ENCODE measurements at places on chromosomes 5 and 9.

DNA sequence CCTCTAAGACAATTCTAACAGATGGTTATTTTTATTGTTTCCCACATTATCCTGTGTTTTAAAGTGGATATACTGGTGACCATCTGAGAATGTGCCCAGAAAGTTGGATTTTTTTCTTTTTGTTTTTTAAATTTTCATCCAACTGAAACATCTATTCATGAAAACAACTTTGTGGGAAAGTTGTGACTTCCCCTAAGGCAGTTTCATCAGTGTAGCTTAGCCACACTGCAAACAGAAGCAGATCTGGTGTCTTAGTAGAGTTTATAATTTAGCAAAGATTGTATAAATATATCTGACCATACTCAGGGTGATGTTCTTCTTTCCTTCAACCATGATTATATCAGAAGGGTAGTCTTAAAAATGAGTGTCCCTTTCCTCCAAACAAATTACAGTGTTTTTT lies 1241.3 kb downstream of the MAT2B start:
- no peak for DNase-seq

GRCh38 chr5:168318240-168318639 lies 26.8 kb downstream of the WWC1 start:
- no peak for DNase-seq

- no peak for DNase-seq
These were observed 11.2 kb upstream of the GLDC start for GRCh38 chr9:6656614-6657300.

- no peak for DNase-seq
These were observed 2.5 kb upstream of the KCNIP1 start for GRCh38 chr5:170501361-170501760.

DNA sequence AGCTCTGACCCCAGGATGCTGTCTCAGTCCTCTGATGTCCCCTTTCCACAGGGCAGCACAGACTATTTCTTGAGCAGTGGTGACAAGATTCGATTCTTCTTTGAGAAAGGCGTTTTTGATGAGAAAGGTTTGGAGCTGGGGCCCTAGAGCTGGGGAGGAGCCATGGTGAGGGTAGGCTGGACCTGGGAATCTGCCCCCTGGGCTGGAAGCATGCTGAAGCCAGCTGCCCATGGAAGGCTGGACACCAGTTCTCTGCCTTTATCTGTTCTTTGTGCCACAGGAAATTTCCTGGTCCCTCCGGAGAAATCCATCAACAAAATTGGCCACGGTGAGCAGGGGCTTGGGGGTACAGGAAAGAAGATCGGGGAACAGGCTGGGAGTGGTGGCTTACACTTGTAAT lies 12.9 kb downstream of the PHYHD1 start:
- DNase-seq: no peak

- DNase-seq: no peak
These were observed 462.2 kb downstream of the DIRAS2 start for GRCh38 chr9:90180381-90180780.

DNA sequence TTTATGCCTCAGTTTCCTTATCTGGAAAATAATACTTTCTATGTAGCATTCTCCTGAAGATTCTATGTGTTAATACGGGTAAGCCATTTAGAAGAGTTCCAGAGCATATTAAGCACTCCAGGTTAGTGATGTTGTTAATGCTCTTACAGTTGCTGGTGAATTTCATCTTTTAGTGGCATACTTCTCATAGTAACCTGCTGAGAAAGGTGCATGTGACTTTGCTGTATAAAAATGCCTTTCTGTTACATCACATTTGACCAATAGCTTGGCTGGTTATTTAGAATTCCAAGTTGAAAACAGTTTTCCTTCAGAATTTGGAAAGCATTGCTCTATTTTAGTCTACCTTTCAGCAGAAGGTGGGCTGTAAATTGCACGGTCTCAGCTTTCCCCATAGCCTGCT lies 27.2 kb downstream of the GCNT1 start:
- no peak for DNase-seq

DNA sequence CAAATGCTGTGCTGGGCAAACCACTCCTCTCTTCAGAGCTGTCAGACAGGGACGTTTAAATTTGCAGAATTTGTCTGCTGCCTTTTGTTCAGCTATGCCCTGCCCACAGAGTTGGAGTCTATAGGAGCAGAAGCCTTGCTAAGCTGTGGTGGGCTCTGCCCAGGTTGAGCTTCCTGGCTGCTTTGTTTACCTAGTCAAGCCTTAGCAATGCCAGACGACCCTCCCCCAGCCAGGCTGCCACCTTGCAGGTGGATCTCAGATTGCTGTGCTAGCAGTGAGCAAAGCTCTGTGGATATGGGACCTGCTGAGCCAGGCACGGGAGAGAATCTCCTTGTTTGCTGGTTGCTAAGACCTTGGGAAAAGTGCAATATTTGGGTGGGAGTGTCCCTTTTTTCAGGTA lies 314.9 kb downstream of the NNT start:
- DNase-seq: no peak

GRCh38 chr5:83026516-83026915 lies 50.7 kb downstream of the TMEM167A start:
- no peak for DNase-seq

GRCh38 chr5:39485079-39485478 lies 60.3 kb upstream of the DAB2 start:
- no peak for DNase-seq

DNA sequence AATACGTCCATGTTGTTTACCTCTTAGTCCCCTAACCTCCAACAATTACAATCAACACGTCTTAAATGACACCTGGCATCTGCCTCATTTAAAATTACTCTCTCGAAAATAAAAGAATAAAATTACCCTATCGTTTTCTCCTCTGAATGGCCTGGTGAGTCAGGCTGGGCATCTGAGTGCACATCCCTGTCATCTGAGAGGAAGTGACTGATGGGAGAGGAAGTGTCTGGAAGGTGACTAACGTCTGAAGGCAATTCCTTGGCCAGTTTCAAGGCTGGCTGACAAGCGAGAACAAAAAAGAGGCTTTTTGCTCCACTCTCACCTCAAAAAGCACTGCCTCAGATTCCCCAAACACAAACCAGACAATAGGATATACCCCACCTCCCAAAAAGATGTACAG lies 57.7 kb downstream of the MAPKAP1 start:
- peak; percentile 93 for DNase-seq

DNA sequence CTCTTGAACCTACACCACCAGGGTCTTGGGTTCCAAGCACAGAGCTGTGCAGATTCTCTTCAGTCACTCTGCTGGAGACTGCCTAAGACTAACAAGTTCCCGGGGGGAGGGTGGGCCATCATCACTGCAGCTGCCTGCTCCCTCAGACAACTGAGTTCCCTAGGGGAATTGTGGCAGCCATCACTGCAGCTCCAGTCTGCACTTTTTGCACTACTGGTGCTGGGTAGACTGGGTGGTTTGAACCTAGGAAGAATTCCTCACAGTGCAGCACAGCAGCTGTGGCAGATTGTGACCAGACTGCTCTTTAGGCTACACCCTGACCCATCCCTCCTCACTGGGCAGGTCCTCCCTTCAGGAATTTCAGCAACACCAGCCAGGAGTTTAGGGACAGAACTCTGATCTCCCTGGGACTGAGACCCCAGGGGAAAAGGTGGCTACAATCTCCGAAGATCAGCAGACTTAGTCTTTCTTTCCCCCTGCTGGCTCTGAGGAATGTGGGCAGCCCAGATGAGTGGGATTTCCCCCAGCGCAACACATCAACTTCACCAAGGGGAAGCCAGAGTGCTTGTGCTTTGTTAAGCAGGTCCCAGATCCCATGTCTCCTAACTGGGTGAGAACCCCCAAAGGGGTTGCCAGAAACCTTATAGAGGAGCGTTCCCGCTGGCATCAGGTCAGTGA lies 30.9 kb upstream of the RGMB start:
- DNase-seq: no peak

DNA sequence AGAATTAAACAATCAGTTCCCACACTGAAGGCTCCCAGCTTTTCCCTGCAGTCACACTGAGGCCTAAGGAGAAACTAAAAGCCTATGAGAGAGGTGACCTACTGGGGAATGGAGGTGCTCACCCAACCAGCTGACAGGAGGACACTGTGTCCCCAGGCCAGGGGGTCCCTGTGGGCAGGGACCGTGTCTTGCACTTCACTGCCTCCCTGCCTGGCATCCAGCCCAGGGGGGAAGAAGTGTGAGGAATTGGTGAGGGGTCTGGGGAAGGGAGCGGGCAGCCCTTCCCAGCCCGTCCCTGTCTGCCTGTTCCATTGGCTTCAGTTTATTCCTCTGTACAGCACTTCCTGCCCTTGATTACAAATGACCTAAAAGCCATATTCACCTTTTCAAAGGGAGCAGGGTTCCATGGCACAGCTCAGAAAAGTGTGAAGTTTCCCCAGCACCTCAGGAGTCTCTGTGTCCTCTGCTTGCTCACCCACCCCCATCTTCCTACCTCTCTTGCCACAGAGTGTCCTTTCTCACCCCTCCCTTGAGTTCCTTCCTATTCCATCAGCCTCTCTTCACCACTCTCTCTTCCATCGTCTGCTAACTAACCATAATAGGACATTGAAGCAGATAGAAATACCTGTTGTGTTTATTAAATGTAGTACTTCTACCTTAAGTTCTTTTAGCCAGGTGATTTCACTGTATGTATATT lies 12.9 kb downstream of the OTULINL start:
- no peak for DNase-seq

DNA sequence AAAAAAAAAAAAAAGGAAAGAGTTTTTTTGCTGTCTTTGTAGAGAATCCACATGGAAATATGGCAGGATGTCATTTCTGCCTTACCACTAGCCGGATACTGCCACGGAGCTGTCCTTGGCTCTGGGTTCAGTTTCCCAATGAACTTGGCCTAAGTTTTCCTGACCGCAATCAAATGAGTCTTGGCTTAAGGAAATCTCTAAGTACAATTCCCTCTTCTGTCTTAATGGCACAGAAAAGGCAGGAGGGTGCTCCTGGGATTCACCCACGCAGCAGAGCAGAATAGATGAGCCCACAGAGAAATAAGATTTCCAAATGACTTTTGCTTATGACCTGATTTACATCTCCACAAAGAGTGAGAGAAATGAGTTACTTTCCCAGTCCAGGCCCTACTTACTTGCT lies 284.0 kb upstream of the VLDLR start:
- no peak for DNase-seq

DNA sequence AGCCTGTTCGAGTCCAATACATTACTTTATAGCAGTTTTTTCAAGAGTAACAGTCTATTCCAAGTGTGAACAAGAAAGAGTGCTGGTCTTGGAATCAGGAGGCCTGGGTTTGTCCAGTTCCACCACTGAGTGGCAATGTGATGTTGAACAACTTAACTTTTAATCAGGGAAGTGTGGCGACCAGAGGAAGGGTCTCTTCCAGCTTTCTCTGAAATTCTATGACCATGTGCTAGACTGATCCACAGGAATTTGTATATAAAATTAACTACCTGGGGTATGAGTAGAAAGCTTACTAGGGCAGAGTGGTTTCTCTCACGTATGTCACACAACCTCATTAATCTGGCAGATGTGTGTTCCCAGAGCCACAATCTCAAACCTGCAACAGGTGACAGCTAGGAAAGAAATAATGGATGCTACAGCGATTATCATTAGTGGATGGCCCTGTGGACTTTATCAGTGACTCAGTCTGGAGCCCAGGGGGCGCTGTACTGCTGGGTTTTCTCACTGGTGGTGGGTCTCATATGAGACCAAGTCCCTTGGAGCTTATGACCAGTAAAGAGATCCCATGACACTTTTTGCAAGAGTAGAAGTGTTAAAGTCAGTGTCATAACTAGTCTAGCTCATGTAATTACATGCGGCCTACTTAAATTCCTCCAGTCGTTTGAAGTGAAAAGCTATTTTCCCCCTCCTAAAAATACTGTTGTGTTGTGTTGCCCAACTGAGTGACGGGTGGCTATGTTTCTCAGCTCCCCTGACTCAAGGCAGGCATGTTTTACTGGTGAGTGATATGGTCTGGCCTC lies 116.5 kb downstream of the GDNF start:
- DNase-seq: no peak

DNA sequence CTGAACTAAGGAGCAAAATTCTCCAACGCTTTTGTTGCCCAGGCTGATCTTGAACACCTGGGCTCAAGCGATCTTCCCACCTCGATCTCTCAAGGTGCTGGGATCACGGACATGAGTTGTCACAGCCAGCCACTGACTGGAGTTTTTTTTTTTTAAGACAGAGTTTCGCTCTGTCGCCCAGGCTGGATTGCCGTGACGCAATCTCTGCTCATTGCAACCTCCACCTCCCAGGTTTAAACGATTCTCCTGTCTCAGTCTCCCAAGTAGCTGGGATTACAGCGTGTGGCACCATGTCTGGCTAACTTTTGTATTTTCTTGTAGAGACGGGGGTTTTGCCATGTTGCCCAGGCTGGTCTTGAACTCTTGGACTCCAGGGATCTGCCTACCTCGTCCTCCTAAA lies 58.2 kb downstream of the EHMT1 start:
- no peak for DNase-seq

GRCh38 chr9:129933185-129934040 lies 98.2 kb downstream of the USP20 start:
- DNase-seq: no peak

GRCh38 chr5:8788246-8788645 lies 757.6 kb downstream of the SEMA5A start:
- DNase-seq: no peak

DNA sequence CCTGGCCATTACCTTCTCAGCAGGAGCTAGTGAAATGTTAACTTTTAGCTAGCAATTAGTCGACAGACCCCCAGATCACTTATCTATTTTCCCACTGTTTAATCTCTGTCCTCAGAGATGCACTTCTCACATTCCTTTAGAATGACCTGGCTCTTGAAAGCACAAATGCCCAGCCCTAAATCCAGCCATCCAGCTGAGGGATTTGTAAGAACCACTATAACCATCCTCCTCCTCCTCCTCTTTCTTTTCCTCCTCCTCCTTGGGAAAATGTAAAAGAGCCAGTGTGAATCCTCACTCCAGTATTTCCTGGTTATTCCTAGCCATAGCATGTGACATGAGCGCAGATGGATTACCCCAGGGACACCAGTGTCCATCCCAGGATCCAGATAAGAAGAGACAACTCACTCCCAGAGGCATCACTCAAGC lies 124.3 kb downstream of the ENC1 start:
- no peak for DNase-seq

GRCh38 chr5:74064911-74065310 lies 438.9 kb downstream of the ARHGEF28 start:
- no peak for DNase-seq

DNA sequence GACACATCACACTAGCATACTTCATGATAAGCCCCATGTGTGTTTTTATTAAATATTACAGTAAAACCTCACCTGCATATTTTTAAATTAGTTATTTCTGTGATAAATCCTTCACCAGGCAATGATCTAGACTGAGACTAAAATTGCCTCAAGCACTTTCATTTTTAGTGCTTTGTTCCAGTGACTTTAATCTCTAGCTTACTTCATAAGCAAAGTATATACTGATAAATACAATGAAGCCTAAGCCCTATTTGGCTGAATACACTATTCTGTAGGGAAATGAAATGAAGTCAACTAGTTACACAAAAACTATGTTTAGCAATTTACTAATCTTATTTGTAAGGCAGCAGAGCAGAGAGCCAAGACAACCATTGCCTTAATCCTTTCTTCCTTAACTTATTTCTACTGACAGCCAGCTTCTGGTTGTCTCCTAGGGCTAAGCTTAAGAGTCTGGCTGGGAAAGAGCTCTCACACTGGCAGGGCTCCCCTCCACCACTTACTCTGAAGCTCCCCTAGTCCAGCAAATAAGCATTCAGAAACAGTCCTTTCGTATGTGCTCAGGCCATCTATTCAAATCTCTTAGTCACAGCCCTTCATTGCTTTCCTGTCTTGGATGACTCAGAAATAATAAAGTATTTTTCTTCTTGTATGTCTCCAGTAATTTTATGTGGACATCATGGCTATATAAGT lies 31.4 kb upstream of the MTAP start:
- DNase-seq: no peak
